CD4-positive, alpha-beta T cell treated with Interleukin-12 subunit alpha and Interleukin-12 subunit beta, for 1 hour (primary cell): ENCODE measurements at places on chromosomes 12 and 14.

- DNase-seq = no peak
These were observed 26.6 kb downstream of the RDH12 start for GRCh38 chr14:67728258-67728657.

- no peak for DNase-seq
These were observed 70.6 kb downstream of the SETD3 start for GRCh38 chr14:99410019-99410418.

DNA sequence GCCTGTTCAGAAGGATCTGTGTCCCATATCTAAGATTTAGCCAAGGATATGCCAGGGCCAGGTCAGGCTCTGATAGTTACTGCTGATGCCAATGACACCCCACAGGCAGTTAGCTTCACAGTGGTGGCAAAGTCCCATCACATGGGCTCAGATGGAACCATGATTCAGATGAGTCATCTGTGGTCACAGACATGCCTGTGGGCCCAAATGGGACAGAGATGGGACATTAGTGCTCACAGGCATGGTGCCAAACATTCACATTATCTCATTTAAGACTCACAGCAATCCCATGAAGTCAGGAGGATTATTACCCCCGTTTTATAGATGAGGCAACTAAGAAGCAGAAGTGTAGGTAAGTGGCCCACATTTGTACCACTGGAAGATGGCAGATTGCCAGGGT, 207.8 kb downstream of the DPF3 start:
- no peak for DNase-seq

DNA sequence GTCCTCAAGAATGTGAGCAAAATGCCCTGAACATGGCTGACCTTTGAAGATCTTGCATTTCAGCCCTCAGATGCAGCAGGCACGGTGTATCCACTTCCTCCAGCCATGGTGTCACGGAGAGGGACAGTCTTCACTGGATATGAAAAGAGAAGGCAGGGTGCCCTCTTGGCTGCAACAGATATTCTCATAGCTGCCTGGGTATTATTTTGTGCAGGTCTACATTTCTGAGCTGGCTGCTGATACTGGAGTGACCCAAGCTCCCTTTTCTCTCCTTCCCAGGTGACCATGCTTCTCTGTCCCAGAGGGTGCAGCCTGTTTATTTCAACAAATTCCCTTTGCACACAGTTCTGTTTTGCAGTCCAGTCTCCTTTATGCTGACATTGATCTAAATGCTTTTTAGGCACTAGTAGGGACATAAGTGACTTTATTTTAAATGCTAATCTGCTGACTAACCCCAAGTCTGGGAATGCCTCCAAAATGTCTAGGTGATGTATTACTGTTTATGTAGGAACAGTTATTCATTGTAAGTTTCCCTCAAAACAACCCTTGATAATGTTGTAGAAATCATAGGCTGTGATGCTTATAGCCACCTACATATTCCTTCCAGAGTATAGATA, 17.4 kb upstream of the PYGL start:
- DNase-seq = no peak

DNA sequence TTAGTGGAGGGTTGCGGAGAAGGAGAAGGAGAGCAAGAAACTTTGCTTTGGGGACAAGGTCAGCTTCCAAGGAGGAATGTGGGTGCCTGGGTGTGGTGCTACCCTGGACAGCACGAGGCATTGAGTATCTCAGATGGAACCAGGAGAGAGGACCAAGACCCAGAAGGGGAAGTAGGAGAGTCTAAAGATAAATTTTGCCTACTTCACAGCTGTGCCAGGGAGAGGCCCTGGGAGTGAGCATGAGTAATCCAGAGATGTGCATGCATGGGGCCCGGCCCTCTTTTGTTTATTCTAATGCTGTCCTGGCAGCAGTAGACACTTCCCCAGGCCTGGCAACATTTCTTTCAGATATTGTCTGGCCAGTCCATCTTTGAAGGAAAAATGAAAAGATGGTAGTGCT, 49.5 kb upstream of the GNPNAT1 start:
- no peak for DNase-seq

DNA sequence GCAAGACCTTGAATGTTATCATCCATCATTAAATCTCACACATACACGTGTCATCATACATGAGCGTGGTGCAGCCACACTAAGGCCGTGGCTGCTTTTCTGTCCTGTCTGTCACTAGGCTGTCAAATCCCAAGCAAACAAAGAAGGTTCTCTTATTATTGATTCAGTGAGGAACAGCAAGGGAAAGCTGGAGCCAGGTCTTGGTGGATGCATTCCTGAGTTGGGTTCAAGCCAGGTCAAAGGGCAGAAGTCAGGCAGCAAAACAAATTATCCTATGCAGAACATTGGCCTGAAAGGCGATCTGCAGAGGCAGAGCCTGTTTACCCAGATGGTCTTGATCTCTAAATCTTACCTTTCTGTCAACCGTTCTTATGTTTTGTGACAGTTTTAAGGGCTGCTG, 252.3 kb downstream of the NEDD1 start:
- DNase-seq = no peak

- DNase-seq = no peak
These were observed 268.9 kb downstream of the RAD51B start for GRCh38 chr14:68088451-68088854.

GRCh38 chr12:109707470-109707821, 6.2 kb upstream of the FAM222A start:
- DNase-seq = no peak

DNA sequence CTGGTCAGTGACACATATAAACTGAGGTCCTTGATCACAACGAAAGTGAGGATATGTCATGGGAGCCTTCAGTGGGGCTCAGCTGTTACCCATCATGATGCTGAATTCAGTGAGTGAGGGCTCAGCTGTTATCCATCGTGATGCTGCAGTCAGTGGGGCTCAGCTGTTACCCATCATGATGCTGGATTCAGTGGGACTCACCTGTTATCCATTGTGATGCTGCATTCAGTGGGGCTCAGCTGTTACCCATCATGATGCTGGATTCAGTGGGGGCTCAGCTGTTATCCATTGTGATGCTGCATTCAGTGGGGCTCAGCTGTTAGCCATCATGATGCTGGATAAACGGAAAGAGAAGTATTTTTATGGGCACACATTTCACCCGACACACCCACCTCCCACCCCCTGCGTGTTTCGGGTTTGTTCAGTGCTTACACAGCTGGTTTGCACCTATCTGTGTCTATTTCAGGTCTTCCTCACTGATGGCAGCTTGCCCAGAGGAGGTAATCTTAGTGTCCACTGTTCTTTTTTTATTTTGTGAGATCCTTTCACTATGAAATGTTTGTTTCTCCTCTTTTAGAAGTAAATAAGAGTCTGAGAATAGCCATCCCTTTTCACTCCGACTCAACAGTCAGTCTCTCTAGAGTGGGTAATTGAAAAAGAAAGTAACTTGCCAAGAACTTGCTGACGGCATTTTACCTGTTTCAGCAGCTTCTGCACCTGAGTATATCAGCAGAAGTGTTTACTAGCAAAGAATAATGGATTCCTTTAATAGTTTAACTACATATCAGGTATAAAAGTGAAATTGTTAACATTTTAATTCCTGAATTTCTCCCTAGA, 183.0 kb downstream of the ERC1 start:
- DNase-seq = no peak

DNA sequence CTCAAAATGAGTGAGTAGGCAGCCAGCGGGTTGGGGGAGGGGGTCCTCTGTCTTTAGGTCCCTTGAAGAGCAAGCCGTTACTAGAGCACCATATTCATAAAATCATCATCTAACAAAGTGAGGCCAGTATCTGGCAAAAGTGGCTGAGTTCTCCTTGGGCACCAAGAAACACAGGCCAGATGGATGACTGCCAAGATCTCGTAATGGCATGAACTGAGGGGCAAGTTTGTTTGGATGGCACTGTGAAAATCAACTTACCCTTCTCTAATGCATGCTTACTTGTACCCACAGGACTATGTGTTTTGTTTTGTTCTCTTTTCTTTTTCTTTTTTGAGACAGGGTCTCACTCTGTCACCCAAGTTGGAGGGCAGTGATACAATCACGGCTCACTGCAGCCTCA, 41.6 kb downstream of the GNPTAB start:
- DNase-seq = no peak

GRCh38 chr12:32419520-32419960, 20.2 kb downstream of the FGD4 start:
- no peak for DNase-seq

GRCh38 chr12:124357616-124358015, 62.7 kb downstream of the RFLNA start:
- DNase-seq = no peak

DNA sequence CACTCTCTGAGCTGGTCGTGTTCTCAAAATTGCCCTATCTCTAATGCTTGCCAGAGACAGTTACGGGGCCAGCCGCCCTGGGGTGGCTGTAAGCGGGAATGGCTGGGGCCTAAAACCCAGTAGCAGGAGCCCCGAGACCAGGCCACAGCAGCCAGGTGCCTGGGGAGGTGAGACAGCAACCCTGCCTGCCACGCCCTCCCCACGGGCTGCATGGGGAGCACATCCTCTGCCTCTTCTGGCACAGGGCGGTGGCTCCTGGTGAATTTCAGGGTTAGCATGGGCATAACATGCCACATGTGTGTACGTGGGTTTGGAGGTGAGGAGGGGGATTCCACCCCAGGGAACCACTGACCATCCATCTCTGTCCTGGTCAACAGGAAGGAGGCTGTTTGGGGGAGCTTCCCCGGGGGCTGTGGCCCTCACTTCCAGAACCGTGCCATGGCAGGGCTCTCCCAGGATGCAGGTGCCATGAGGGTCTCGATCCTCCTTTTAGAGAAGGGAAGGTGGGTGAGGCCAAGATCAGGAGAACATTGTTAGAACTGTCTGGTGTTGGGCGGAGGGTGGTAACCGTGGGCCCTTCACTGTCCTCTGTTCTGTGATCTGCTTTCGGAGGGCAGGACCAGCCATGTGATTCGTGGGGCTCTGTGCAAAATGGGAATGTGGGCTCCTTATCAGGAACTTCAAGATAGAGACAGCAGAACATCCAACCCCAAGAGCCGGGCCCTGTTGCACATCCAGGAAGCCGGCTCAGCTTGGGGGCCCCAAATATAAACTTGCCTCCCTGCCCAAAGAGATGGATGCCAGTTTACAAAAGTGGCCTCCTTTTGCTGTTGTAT, 312.2 kb upstream of the DIO3 start:
- DNase-seq = no peak

- no peak for DNase-seq
These were observed 208.7 kb upstream of the DIO3 start for GRCh38 chr14:101352567-101352966.

DNA sequence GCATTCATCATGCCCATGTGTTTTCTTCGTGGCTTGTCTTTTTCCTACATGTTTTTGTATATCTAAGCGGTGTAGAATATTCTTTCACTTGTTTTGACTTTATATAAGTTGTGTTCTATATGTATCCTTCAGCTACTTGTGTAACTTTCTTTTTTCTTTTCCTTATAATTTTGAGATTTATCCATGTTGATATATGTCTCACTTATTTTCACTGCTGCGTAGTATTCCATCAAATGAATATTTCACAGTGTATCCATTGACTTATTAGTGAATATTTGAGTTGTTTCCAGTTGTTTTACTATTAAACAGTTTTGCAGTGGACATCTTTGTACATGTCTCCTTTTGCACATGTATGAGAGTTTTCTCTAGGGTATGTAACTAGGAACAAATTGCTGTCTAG, 43.9 kb downstream of the BORCS5 start:
- DNase-seq = no peak

- DNase-seq = no peak
These were observed 131.3 kb upstream of the CPSF6 start for GRCh38 chr12:69108037-69108436.

DNA sequence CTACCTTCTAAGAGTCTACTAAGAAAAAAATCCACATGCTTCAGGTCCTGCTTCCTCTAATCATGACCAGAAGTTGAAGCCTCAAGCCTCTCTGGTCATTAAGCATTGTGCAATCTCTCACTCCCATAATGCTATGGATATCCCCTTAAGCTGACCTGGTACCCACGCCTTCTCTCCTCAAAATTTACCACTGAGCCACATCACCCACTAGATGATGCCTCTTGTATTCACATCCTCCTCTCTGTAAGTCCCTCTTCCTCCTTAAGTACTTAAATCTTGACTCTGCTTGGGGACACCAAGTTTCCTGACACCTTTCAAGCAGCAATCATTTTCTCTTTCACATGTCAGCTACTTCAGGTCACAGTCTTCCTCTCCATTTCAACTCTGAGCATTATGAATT, 9.8 kb downstream of the GALNT4 start:
- no peak for DNase-seq

- no peak for DNase-seq
These were observed 37.2 kb upstream of the BDKRB2 start for GRCh38 chr14:96167224-96168148.
